ENCODE measurements at places on chromosomes 3 and 15.

GRCh38 chr3:194637066-194637465, 3.8 kb upstream of the TMEM44 start:
- DNase-seq = no peak

DNA sequence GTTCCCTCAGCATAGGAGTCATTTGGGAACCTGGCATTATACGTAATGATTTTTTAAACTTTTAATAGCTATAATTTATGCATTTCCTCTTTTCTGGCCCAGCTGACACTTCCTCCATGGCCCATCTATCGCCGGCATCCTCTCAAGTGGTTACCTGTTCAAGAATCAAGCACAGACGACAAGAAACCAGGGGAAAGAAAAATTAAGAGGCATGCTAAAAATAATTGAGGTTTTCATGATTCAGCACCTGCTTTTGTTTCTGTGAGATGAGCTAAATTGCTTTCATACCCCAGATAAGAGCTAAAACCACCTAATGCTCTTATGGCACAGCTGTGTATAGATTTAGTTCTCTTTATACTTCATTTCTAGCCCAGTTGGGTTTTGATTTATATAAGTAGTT, 1.7 kb downstream of the SPCS1 start:
- DNase-seq = no peak

DNA sequence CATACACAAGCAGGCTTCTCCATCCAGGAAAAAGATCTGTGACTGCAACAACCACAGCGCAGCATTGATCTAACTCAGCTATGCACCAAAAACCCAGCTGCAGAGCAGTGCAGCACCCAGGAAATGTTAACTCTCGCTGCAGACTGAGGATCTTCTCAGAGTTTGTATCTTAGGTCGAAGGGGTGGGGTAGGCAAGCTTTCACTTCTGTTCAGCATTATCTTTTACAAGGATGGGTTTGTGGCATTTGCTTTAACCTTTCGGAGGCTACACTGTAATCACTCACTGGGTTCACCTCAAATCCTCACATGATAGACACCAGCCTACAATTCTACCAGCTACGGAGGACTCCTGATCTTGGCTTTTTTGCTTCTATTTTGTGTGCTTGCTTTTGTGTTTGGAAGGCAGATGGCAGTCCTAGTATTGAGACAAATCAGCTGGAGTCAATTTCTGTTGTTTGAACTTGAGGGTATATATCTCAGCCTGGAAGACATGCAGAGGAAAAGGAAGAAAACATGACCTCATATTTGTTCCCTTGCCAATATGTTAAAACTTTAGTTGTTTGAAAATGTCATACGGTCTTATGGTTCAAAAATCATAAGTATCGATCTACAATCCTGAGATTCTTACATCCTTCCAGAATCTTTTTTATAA, 25.2 kb downstream of the LRRK1 start:
- no peak for DNase-seq

GRCh38 chr3:195226900-195227447, 44.0 kb downstream of the XXYLT1 start:
- no peak for DNase-seq

DNA sequence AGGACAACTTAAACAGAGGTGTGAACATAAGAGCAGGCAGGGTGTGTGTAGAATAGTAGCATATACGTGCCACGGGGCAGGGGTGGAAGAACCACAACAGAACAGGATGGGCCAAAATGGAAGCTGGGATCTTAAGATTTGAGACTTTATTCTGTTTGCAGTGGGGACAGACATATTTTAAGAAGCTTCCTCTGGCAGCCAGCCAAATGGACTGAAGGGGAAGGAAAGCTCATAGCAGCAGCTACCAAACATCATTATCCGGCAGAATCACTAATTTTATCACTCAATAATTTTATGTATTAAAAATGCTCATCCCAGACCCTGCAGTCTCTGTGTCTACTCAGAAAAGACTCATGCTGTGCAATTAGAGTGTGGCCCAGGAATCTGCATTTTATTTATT, 130.9 kb upstream of the CTDSPL start:
- no peak for DNase-seq

DNA sequence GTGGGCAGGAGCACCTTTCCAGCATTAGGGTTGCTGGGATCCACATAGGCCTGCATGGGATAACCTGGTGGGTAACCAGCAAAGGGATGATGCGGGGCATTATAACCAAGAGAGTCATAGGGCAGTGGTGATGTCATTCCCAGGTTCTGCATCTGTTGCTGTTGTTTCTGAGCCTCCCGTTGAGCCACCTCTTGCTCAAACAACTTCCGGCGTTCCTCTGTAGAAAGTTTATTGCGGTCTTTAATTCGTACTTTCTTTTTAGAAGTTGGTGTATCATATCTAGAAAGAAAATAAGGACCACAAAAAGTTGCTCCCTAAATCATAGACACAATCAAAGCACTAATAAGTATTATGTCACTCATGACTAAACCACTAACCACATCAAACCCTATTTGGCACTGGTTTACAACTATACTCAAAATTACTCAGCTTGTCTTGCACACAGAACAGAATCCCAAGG, 77.8 kb downstream of the NBEAL2 start:
- DNase-seq = no peak

DNA sequence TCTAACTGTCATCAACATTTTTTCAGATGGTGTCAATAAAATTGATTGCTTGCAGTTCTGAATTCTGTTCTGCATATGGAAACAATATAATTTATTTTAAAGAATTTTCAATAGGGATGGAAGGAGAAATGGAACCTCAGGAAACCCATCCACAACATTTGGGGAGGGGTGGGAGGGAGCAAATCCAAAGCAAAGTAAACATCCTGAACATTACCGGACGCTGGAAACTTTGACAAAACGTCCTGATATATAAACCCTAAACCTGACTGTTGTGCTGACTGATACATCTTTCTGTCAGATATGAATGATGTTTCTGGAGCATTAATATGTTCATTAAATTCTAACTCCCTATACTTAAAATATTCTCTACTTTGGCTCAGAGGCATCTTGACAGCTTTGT, 479.0 kb downstream of the FOXP1 start:
- DNase-seq = no peak

- DNase-seq = no peak
Measured at GRCh38 chr3:175258763-175259162, 399.6 kb downstream of the NAALADL2 start.
